Small intestine (tissue), 16 donors: ENCODE measurements at places on chromosomes 5 and 9.
A peak's percentile ranks its signal among the peaks of the same experiment; 100 is the strongest.

DNA sequence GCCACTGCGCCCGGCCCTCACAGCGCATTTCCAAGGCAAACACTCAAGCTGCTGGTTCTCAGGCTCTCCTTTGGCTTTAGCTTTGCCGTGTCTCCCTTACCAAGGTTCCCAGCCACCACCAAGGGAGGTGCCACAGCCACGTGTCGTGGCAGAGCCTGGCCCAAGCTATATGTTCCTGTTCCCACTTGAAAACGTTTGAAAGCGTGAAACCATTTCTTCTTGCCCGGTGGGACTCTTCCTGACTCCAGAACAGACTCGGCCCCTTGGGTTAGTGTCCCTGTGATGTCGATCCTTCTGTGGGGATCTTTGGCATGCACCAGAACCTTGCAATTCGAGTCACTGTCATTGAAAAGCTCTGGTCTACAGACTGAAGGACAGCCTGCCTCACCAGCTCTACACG, 147.9 kb downstream of the HSD17B3 start:
- no peak for DNase-seq

- DNase-seq, result peak; percentile 69
Observed at GRCh38 chr5:179732918-179733771, 523 bp downstream of the MAML1 start.

GRCh38 chr5:33230467-33231078, 210.2 kb upstream of the TARS1 start:
- no peak for DNase-seq

- DNase-seq, result no peak
Observed at GRCh38 chr9:38162332-38163211, 93.5 kb upstream of the SHB start.

DNA sequence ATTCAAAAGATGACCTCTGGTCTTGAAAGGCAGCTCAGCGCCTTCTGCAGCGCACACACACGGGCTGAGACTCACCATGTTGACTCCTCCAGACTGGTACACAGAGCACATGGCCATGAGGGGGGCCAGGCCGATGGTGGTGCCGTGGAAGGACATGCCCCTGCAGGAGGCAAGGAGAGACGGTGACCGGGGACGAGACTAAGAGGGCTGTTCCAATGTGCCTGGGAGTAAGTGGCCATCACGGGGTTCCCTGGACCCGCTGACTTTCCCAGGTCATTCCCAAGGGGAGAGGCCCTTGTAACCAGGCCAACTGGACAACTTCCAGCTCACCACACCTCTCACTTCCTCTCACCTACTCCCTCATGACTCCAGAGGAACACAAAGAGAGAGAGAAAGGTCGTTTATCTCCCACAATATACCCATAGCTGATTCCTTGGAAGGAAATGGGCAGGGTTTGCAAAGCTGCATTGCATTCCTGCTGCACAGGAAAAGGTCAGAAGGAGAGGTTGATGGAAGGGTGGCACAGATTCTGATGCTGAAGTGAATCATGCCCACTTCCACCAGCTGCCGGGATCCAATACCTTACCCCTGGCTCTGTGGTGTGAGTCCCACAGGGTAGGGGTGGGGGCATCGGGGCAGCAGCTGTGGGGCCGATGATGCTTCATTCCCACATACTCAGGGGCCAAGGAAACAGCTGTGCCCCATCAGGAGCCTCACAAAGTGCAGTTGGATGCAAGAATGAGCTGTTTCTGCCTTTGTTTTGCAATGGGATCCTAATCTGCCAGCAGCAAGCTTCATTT, 47.2 kb downstream of the NIPAL4 start:
- no peak for DNase-seq

DNA sequence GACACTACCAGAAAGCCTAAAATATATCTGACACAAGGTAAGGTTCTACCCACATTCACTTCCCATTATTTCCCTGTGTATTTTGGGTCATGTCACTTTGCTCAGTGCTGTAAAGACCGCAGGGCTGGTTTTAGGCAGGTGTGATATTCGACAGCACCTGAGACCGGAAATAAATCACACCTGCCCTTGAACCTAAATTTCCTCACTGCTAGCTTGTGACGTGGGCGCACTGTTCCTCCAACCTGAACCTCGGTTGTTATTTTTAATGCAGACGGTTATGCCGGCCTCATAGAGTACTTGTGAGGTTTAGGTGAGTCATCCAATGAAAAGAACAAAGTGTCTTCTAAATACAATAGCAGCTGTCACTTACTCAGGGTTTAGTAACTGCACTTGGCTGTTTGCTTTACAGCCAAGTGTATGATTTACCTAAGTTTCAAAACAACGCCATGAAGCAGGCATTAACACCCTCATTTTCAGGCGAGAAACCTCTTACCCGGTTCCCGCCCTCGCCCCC, 20.7 kb upstream of the ZNF782 start:
- DNase-seq, result peak; percentile 84

DNA sequence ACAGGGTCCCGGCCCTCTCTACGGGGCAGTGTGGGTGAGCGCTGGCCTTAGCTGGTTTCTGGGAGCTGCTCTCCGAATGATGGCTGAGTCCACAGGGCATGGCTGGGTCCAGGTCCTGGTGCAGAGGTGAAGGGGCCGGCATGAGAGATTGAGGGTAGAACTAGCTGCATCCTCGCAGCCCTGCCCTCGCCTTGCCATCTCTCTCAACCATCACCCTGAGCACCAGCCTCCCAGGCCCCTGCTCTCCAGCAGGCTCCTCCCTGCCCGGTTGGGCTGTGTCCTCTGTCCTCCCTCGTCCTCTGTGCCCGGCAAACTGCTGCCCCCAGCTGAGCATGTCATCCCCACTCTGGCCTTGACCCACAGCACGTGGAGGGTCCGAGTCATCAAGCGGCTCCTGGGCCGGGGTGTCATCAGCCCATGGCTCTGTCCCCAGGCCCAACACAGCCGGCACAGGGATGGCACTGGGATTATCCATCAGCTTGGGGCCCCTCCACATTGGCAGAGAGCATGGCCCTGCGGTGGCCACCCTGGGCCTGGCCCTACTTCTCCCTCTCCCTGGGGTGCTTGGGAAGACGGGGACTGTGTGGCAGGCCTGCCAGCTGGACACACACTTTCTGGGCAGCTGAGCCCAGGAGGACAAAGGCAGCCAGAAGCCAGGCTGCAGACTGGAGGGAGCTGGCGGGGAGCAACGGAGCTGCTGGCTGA, 8.4 kb downstream of the FLT4 start:
- DNase-seq, result no peak

GRCh38 chr5:168879929-168880328, 300.8 kb upstream of the PANK3 start:
- DNase-seq, result peak; percentile 33

DNA sequence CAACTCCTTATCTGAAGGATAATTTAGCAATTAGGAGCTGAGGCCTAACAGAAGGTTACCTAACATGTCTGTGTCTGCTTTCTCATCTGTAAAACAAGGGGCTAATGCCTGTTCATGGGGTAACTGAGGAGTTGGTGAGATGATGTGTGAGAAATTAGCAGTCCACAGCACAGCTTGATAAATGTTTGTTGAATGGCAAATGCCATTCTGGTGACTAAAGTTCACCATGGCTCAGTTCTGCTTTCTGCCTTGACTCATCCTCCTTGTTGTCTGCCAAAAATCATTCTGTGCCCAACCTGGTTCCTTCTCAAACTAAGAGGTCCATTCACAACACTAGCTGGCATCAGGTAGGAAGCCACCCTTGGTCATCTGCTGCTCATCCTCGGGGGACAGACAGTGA, 552.0 kb upstream of the KLF4 start:
- no peak for DNase-seq
